IMR-90 (cell line): ENCODE measurements at places on chromosomes 7 and 10. TPM values are rescaled to one million over a fixed set of nuclear protein-coding genes. Genes with fewer than 3 reads are reported as not detected.

GRCh38 chr7:8121243-8121642 lies 140.7 kb downstream of the ICA1 start:
- peaks cover 2% of the 10 kb centered on the region; the same call in 1 of the 2 replicates for H3K27me3 ChIP-seq
- H3K27ac ChIP-seq, result no peak overlapping the region
- no peak overlapping the region for H3K4me3 ChIP-seq
- H3K36me3 ChIP-seq, result no peaks in the 10 kb centered on the region

- peaks cover 26% of the 10 kb centered on the region for H3K36me3 ChIP-seq
- no peaks in the 10 kb centered on the region for H3K4me1 ChIP-seq
- no peak overlapping the region for H3K27ac ChIP-seq
- no peaks in the 10 kb centered on the region for H3K27me3 ChIP-seq
- DNase-seq, result no peak
These were observed 78.8 kb downstream of the SND1 start for GRCh38 chr7:127730658-127731276.

DNA sequence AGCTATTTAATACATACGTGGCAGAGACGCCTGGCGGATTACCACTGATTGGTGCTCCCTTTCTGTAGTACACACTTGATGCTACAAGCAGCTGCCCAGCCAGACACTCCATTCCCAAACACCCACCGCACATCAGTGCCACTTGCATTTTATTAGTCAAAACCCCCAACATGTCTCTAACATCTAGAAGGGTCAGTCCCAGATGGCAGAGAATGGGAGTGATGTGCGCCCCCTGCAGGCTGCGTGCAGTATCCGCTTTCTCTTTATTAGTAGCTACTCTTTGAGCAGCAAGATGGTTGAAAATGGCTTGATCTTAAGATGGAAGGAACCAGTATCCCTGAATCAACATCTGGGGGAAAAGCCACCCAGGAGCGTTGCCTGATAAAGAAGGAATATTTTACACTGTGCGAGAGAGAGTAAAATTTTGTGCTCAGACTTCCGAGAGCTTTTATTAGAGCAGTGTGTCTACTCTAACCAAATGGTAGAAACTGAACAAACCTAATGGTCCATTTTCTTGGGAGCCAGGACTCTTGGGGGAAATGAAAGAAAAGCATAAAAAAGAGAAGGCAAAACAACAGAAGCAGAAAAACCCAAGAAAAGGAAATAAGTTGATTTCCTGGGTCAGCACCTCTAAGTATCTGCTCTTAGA lies 78.3 kb downstream of the ST8SIA6 start:
- peak; percentile 2 for DNase-seq
- no peak overlapping the region for H3K4me3 ChIP-seq
- H3K27me3 ChIP-seq, result peaks cover 21% of the 10 kb centered on the region

DNA sequence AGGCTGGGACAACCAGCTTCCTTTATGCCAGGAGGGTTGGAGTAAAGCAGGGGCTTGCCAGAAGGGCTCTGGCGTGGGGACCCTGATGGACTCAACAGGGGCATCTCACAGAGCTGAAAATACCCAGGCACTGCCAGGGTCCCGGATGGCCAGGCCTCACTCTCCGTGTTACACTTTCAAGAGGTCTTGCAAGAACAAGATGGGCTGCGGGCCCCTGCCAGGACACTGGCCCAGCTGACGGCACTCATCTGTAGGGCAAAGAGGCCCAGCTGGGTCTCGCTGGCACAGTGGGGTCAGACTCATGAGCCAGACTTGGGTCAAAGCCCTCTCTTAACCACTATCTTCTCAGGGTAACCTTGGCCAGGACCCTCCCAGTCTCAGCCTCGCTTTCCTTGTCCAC lies 90.9 kb downstream of the FAM53B start:
- no peak overlapping the region for H3K4me3 ChIP-seq
- H3K36me3 ChIP-seq, result no peaks in the 10 kb centered on the region
- DNase-seq, result no peak

GRCh38 chr7:42103456-42103855 lies 133.6 kb downstream of the GLI3 start:
- H3K36me3 ChIP-seq, result peaks cover 11% of the 10 kb centered on the region; the same call in 1 of the 2 replicates
- H3K4me3 ChIP-seq, result no peak overlapping the region

DNA sequence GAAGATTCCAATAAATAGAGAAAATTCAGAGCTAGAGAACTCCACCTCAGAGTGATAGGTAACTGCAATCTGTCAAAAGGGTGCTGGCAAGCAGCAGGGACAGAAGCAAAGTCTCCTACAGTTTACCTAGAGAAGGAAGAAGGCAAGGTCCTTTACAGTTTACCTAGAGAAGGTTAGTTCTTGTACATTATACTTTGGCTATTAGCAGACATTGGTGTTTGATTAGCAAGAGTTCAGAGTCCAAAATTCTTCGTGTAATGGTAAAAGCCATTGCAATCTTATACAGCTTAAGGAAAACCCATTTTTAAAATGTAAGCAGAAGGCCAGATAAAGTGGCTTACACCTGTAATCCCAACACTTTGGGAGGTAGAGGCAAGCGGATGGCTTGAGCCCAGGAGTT lies 45.9 kb downstream of the SLC25A13 start:
- no peak overlapping the region for H3K4me3 ChIP-seq
- H3K4me1 ChIP-seq, result no peaks in the 10 kb centered on the region
- DNase-seq, result no peak
- no peak overlapping the region for H3K27ac ChIP-seq
- H3K36me3 ChIP-seq, result no peaks in the 10 kb centered on the region; the same call in 1 of the 2 replicates
- H3K27me3 ChIP-seq, result no peaks in the 10 kb centered on the region

GRCh38 chr10:5816170-5816569 lies 2.9 kb upstream of the GDI2 start:
- H3K4me1 ChIP-seq, result peaks cover 3% of the 10 kb centered on the region
- DNase-seq, result no peak
- H3K27me3 ChIP-seq, result no peaks in the 10 kb centered on the region

GRCh38 chr7:47945261-47946015 lies 2.8 kb downstream of the PKD1L1 start:
- peaks cover 14% of the 10 kb centered on the region for H3K4me1 ChIP-seq
- no peaks in the 10 kb centered on the region for H3K36me3 ChIP-seq
- H3K4me3 ChIP-seq, result no peak overlapping the region

DNA sequence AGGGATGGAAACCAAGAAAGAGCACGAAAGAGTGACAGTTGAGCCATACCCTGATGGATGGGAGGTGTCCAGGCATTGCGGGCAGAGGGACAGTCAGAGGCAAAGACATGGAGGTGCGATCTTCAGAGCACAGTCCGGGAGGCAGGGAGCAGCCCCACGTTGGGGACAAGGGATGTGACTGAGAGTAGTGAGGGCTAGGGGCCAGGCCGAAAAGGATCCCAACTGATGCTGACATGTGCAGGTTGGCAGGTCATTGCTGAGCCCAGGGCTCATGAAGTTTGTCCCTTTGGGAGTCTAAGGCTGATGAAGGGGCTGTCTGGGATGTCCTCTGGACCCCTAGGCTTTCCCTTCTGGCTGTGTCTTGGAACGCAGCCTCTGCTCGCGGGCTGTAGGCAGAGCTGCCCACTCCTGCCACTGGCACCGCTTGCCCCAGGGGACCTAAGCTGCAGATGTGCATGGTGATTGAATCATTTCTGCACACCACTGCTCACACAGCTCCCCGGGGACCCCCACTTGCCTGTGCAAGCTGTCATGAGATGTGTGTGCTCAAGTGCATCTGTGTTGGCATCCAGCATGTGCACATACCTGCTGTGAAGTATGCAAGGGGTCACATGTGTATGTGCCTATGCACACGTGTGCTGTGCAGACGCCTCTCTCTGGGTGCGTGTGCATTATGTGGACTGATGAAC lies 125.1 kb downstream of the ZMIZ1 start:
- no peak overlapping the region for H3K27ac ChIP-seq
- H3K27me3 ChIP-seq, result no peaks in the 10 kb centered on the region
- peaks cover 46% of the 10 kb centered on the region for H3K4me1 ChIP-seq
- peaks cover 29% of the 10 kb centered on the region for H3K36me3 ChIP-seq
- DNase-seq, result no peak

DNA sequence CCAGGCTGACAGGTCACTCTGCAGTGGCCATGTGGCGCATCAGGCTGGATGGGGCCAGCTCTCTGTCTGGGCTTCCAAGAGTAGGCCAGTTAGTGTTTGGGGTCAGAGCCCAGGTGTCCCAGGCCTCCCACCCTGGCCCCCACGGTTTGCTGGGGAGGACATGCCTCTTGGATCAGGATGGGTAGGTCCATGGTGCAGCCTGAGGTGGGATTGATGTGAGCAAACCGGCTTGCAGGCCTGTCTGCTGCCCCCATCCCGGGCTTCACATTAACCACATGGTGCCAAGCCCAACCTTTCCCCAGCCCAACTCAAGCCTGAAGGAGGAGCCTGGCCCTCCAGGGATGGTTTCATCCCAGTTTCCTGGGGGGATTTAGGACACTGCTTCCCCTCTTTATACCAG lies 39.2 kb downstream of the LDB3 start:
- no peak overlapping the region for H3K4me3 ChIP-seq
- no peaks in the 10 kb centered on the region for H3K27me3 ChIP-seq
- no peak for DNase-seq
- H3K36me3 ChIP-seq, result no peaks in the 10 kb centered on the region
- no peak overlapping the region for H3K27ac ChIP-seq

GRCh38 chr7:40199076-40199802 lies 64.4 kb downstream of the SUGCT start:
- H3K27me3 ChIP-seq, result no peaks in the 10 kb centered on the region
- no peaks in the 10 kb centered on the region for H3K36me3 ChIP-seq
- H3K4me3 ChIP-seq, result no peak overlapping the region
- H3K27ac ChIP-seq, result no peak overlapping the region

GRCh38 chr7:2803755-2804154 lies 40.4 kb downstream of the GNA12 start:
- DNase-seq, result no peak
- peak overlapping the region; percentile 97 for H3K27ac ChIP-seq
- H3K4me3 ChIP-seq, result no peak overlapping the region
- peaks cover 32% of the 10 kb centered on the region for H3K4me1 ChIP-seq

DNA sequence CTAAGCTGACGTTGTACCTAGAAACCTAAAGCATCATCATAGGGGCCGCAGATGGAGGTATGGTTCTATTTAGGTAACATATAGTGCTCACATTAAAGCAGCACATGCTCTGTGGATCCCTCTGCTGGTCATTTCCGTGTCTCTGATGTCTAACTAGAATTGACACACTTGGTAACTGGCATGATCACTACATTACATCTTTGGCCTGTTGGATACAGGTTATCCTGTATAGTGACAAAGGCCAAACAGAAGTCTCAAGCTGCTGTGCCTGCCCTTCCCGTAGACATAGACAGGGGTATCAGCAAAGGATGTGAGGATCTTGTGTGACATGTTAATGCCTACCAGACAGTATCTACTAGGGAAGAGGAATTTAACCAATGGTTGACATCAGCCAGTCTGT lies 51.2 kb downstream of the KIF5B start:
- no peaks in the 10 kb centered on the region for H3K4me1 ChIP-seq
- no peak overlapping the region for H3K4me3 ChIP-seq
- H3K27me3 ChIP-seq, result no peaks in the 10 kb centered on the region

DNA sequence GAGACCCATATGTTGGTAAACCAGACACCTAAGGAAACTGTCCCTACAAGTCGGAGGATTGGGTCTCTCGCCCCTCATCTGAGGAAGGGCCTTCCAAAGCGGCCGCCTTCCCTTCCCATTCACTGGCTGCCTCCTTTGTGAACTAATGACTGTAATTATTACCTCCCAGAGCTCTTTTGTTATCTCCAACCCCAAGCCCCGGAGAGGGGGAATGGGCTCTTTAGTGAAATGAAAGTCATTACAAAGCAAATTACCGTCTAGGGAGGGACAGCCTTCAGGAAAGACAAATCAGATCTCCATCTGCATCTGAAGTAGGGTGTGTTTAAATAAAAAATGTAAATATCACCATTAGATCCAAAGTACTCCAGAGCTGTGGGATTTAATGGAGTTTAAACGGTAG lies 2.6 kb upstream of the GAD2 start:
- no peaks in the 10 kb centered on the region for H3K36me3 ChIP-seq
- H3K4me1 ChIP-seq, result no peaks in the 10 kb centered on the region
- no peak overlapping the region for H3K27ac ChIP-seq
- no peak for DNase-seq
- H3K4me3 ChIP-seq, result no peak overlapping the region

DNA sequence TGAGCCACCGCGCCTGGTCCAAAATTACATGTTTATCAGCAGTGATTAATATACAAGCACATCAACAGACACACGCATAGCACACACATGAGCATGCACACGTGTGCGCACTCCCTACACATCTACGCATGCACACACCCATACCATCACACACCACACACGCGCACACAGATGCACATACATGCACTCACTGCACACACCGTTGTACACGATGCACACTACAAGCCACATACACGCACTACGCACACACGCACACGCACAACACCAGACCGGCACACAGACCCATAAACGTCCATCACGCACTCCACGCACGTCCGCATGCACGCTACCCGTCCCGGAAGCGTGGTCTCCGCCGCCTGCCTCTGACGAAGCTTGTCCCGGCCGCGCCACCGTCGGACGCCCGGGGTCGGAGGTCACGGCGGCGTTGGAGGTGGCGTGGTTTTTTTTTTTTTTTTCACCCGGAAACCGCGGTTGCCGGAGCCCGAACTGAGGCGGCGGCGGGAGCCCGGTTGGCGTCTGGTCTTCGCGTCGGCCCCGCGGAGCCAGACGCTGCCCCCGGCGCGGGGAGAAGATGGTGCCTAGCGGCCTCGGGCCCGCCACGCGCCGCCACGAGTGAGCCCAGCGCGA lies at the start of gene TMEM248:
TMEM248 (plus strand) TSS at position 457 of the 627 bp plus-strand sequence. CDS start 20,641 bp downstream, outside the sequence.
- no peaks in the 10 kb centered on the region for H3K27me3 ChIP-seq
- peak within 1 kb of the TSS; percentile 81 for H3K27ac ChIP-seq
- H3K4me3 ChIP-seq, result peak within 1 kb of the TSS; percentile 50
- DNase-seq, result peak; percentile 77

DNA sequence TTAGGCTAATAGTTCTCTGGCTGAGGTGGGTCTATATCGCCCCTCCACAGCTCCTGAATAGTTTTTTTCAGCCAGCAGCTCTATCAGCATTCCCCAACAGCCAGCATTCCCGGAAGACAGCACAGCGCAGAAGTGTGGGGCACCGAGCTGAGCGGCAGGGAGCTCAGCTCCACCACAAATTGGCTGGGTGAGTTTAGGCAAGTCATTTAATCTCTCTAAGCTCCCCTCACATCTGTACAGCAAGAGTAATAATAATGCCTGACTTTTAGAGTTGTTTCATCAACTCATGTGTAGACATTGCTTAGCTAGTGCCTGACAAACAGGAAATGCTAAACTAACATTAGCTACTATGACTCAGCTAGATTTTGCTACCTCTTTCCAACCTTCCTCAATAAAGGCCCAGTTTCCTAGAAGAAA lies 247.9 kb upstream of the PTN start:
- H3K4me1 ChIP-seq, result peaks cover 17% of the 10 kb centered on the region
- H3K27me3 ChIP-seq, result no peaks in the 10 kb centered on the region
- peak; percentile 84 for DNase-seq
- H3K36me3 ChIP-seq, result no peaks in the 10 kb centered on the region

Gene TAS2R3
- 0.28 and 0.72 TPM in 2 replicates for total RNA-seq

Gene AS3MT
- total RNA-seq, result 3.6 and 7.5 TPM in 2 replicates

Gene NRP1
- total RNA-seq, result 191 and 227 TPM in 2 replicates

Gene FBXO24
- 0.28 and 0.54 TPM in 2 replicates for total RNA-seq

Gene RASA4
- 3.3 and 3.8 TPM in 2 replicates for total RNA-seq

Gene FOXI2
- total RNA-seq, result not detected in 2 replicates

Gene NT5C3A
- 12.2 and 22.2 TPM in 2 replicates for total RNA-seq

Gene LMOD2
- total RNA-seq, result not detected in 2 replicates

Gene ZNF727
- not detected in 2 replicates for total RNA-seq

Gene FOXP2
- total RNA-seq, result 1.1 and 1.7 TPM in 2 replicates

Gene INSIG1
- total RNA-seq, result 26.0 and 32.8 TPM in 2 replicates

Gene OR6B1
- total RNA-seq, result not detected in 2 replicates

Gene BICC1
- 38.9 and 42.5 TPM in 2 replicates for total RNA-seq

Gene TRIL
- under 0.01 TPM in 2 replicates for total RNA-seq
